Motor neuron (in vitro differentiated cells): ENCODE measurements at places on chromosomes 12 and 14.

- no peak for ATAC-seq
Observed at GRCh38 chr12:73815072-73815645, 722.5 kb upstream of the ATXN7L3B start.

GRCh38 chr14:59213368-59214315 lies 25.2 kb downstream of the DAAM1 start:
- ATAC-seq: no peak

GRCh38 chr12:121467638-121468498 lies 68.0 kb downstream of the RNF34 start:
- peak; percentile 18 for ATAC-seq

DNA sequence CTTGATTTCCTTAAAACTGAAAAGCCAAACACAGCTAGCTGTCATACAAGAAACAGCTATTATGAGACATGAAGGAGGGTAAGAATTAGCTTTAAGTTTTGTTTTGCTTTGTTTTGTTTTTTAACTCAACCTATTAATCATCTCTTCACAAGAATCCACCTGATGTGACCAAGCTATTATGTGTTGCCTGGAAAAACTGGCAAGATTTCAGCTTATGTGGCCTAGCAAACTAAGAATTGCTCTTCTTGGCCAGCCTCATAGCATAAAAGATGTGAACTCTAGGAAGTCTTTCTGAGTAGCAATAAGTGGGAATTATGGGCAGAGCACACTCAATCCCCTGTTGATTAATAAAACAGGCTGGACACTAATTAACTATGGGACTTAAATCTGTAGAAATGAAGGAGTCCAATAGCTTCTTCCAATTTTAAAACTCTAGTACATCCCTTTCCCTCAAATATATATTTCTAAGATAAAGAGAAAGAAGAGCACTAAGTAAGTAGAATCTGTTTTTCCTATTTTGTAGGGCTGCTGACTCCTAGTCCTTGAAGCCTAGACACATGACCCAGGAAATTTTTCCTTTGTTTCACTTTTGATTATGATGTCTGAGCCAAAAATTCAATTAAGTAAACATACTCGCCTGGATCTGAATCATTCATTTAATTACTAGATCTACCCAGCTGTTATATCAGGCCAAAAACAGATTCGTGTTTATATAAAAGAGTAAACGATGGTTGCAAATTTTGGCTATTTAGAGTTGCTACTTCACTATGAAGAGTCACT lies 75.7 kb downstream of the GTF2A1 start:
- ATAC-seq: no peak

DNA sequence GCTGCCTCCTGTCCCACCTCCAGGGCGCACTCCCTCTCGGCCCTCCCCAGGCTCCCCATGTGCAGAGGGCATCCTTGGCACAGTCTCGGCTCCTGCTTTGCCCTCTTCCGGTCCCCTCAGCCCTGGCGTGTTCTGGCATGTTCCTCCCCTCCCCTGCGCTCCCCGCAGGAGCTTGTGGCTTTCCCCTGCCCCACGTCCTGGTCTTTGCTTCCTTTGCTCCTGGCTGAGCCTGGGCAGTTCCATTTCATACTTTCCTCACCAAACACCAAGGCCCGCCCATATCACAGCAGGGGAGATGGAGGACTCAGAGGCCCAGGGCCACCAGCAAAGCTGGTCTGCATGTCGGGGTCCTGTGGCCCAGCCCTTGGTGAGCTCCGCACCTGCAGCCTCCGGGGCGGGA lies 56.0 kb downstream of the FBRSL1 start:
- ATAC-seq: no peak

- ATAC-seq: peak; percentile 85
Observed at GRCh38 chr14:23160924-23161522, 22.4 kb downstream of the SLC7A8 start.

DNA sequence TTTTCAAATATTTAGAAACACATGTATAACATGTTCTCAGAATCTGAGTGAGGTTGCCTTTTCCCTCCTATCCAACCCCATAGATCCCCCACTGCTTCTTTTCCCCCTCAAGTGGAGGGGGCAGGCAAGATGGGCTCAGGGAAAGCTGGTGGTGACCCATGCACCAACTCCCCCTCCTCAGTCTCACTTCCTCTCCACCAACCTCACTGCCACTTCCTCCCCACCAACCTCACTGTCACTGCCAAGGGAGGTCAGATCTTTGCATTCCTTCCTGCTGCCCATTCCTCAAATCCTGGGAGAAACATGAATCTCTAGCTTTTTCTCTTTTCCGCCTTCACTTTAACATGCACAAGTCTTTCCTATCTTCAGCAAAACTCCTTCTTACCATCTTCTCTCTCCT lies 48.7 kb downstream of the SPTB start:
- no peak for ATAC-seq

GRCh38 chr12:42912367-42912766 lies 322.8 kb upstream of the PRICKLE1 start:
- no peak for ATAC-seq

DNA sequence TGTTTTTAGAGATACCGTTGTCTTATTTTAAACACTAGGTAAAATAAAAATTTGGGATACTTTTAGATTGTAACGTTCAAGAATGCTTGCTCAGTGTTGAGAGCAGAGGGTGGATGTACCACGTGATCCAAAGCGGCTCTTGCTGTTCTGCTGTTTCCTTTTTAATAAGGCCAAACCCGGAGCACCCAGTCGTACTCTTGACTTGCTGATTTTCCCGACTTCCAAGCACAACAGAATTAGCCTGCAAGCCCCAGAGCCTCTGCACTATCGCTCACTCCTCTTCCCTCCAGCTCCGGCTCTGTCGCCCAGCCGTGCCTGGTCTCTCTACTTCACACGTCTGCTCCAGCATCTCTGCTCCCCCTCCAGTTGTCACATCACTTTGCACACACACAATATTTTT lies 77.3 kb downstream of the EMP1 start:
- ATAC-seq: no peak

- ATAC-seq: no peak
Observed at GRCh38 chr12:102539651-102540553, 59.5 kb upstream of the IGF1 start.

GRCh38 chr12:27229367-27229766 lies 14.7 kb upstream of the STK38L start:
- ATAC-seq: no peak

- no peak for ATAC-seq
Observed at GRCh38 chr14:82951171-82951570, 1417.5 kb upstream of the SEL1L start.

DNA sequence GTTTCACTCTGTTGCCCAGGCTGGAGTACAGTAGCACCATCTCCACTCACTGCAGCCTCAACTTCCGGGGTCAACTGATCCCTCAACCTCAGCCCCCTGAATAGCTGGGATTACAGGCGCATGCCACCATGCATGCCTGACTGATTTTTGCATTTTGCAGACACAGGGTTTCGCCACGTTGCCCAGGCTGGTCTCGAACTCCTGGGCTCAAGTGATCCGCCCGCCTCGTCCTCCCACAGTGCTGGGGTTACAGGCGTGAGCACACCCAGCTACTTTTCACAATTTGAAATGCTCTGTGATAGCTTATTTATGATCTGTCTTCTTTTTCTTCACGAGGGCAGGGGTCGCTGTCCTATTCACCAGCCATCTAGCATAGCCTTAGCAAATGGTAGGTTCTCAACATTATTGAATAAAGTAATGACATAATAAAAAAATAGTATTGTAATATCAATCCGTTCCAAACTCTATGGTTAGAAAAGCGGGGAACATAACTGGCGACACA lies 477 bp upstream of the DDX47 start:
- ATAC-seq: peak; percentile 21

DNA sequence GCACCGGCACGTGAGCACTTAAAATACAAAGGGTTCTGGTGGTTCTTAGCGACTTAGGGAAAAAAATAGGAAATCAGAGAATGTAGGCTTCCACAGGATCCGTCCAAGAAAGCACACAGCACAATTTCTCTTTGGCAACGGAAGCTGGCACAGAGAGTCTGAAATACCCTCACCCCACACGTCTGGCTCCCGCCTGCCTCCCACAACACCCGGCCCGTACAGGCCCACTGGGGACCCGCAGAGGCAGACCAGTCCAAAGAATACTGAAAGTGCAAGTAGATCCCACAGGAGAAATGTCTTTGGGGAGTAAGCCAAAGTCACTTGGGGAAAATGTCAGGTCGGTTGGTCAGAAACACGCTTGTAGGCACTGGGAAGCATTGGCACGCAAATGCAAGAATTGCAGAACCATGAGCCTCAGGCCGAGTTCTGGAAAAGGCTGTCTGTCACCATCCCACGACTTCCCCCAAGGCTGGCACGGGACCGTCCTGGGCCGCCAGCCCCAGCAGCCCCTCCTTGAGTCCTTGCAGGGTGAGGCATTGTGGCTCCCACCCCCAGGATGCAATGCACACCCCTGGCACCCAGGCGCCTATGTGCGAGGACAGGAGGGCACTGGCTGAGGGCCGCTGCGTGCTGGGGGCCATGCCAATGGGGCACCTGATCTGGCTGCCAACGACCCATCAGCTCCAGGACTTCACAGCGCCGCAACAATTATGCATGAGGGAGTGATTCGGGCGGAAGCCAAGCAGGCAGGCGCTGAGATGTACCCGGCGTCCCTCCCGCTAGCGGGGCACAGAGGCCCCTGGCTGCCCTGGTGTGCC lies 29.7 kb downstream of the CHGA start:
- no peak for ATAC-seq

- no peak for ATAC-seq
Observed at GRCh38 chr12:52838609-52839435, 4.7 kb upstream of the KRT79 start.

- no peak for ATAC-seq
Observed at GRCh38 chr12:98485792-98486340, 29.5 kb upstream of the TMPO start.

DNA sequence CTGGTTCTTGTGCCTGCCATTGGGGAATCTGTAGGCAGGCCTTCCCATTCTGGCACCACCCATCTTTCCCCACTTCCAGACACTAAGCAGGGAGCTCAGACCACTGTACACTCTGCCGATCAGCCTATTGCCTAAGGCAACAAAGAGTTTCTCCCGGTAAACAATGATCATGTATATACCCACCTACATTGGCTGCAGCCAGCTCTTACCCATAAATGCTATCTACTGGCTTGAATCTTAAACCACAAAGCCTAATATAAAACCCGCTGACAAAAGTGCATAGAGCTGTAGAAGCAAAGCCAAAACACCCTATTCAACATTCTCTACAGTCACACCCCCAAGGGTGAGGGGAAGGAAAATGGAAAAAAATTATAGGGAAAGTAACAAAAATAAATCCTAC lies 20.8 kb upstream of the GLIPR1 start:
- ATAC-seq: no peak

GRCh38 chr12:2435511-2435910 lies 359.3 kb upstream of the FKBP4 start:
- no peak for ATAC-seq
